ENCODE measurements at places on chromosomes 11 and 22. TPM values are rescaled to one million over a fixed set of nuclear protein-coding genes. Genes with fewer than 3 reads are reported as not detected.

The C11orf91 gene
- 2.2 TPM for total RNA-seq

DNA sequence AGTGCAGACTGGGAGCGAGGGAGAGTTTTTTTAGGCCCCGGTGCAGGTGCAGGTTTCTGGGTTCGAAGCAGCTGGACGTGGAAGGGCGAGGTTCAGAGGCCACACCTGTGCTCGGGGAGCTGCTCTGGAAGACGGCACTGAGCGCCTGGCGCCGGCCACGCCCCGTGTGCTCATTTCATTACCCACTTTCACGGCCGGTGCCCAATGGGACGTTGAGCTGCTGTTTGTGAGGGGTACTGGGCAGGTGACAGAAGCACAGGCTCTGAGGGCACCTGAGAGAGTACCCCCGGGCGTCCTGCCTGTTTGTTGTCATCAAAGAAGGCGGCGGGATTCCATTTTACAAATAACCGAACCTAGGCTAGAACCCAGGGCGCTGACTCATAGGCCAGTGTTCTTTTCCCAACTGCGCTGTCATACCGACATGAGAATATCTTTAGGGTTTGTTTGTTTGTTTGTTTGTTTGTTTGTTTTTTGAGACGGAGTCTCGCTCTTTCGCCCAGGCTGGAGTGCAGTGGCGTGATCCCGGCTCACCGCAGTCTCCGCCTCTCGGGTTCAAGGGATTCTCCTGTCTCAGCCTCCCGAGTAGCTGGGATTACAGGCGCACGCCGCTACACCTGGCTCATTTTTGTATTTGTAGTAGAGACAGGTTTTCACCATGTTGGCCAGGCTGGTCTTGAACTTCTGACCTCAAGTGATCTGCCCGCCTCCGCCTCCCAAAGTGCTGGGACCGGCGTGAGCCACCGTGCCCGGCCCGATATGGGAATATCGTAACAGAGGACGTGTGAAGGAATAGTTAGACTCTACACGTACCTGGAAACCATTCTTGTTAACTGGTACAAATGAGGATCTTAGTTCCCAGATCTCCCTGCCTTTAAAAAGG, 16.6 kb upstream of the SPTBN2 start:
- DNase-seq, result no peak

The PATE2 gene
- total RNA-seq, result not detected

The IGSF9B gene
- total RNA-seq, result 45.0 TPM

DNA sequence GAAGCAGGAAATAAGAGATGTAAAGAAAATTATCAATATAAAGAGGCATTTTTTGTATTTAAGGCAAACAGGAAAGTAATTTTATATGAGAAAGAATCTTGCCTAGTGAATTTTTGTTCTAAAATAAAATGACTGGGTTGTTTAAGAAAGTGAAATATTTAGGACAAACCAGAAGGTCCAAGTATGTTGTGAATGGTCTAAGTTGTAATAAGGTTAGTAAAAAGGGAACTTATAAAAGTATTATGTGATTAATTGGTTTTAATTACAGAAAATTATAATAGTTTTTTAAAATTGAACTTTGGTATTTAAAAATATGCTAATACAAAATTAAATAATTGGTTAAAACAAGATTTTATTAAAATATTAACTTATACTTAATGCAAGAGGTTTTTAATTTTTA, 26.6 kb upstream of the EI24 start:
- DNase-seq, result no peak

DNA sequence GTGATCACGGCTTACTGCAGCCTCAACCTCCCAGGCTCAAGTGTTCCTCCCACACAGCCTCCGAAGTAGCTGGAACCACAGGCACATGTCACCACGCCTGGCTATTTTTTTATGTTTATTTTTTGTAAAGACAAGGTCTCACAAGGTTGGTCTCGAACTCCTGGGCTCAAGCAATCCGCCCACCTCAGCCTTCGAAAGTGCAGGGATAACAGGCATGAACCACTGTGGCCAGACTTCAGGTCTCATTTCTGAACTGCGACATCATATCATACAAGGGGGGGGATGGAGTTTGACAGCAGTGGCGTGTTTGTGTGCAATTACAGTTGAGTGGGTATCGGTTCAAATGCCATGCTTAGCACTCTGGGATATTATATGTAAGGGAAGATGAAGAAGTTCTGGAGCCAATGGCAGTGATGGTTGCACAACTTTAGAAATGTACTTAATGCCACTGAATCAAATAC, 6.9 kb downstream of the NAALADL1 start:
- DNase-seq, result no peak

GRCh38 chr11:43393765-43394355, 35.1 kb downstream of the TTC17 start:
- DNase-seq, result no peak

- no peak for DNase-seq
Measured at GRCh38 chr11:9575260-9576240, 2.1 kb downstream of the WEE1 start.

DNA sequence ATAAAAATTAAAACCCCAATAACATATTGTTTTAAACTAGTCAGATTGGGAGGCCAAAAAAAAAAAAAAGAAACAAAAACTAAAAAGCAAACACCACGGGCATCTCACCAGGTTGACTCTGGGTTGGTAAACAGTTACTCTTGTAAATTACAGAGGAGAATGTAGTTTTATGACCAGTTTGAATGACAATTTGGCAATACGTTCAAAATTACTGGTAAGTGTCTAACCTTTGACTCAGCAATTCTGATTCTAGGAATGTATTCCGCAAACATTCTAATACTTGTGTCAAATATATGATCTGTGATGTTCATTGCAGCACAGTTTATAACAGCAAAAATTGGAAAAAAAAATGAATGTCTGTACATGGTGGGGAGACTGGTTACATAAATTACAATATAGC, 1376.0 kb downstream of the TBC1D22A start:
- no peak for DNase-seq

The PRG3 gene
- not detected for total RNA-seq

DNA sequence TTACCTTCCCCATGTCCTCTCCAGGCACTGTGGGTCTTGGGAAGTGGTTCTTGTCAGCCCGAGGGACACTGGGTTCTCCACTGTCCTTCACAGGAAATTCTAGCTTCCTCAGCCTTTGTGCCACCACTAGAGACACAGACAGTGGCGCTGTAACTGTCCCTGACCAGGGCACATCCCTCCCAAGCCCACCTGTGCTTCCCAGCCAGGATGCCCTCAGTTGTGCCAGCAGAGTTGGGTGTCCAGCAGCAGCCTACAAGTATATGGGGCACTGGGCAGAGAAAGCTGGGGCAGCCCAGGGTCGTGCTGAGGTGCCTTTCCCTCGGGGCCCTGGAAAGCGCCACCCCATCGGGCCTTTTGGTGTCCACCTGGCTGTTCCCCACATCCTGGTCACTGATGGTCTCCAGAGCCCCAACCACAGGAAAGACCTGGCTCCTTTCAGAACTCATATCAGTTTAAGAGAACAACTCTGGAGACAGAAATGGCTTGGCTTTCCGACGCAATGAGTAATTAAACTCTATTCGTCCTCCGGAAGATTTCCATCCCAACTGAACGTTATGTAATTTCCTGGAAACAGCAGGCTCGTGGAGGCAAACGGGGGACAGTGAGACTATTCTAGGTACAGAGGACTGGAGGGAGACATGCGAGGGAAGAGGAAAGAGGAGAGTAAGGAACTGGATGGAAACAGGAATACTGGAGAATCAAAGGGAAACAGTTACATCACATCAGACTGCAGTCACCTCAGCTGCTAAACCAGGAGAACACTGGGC, 28.6 kb downstream of the PPP2R1B start:
- peak; percentile 79 for DNase-seq

GRCh38 chr22:45008751-45009605, 827 bp downstream of the PHF21B start:
- DNase-seq, result no peak

All from posterior vena cava (tissue), 2 donors.